NCI-H1694 treated with DMSO at 0.1 percent for 48 hours (cell line): ENCODE measurements at places on chromosomes 3 and 15.

- DNase-seq = no peak
These were observed 260.1 kb upstream of the CTNNB1 start for GRCh38 chr3:40939030-40939740.

- peak; percentile 42 for DNase-seq
These were observed 74.6 kb downstream of the ITGB5 start for GRCh38 chr3:124812291-124813265.

DNA sequence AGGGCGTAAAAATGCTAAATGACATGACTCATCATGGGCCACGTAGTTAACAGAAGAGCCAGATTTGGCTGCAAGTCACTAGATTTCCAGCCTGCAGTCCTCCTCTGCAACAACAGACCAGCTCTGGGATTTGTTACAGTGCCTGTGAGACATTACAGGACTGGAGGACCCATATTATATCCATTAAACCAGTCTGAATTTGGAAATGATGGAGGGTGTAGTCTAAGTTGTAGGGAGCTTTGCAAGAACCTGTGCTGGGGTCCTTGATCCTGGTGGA, 10.8 kb downstream of the ZNF774 start:
- no peak for DNase-seq

DNA sequence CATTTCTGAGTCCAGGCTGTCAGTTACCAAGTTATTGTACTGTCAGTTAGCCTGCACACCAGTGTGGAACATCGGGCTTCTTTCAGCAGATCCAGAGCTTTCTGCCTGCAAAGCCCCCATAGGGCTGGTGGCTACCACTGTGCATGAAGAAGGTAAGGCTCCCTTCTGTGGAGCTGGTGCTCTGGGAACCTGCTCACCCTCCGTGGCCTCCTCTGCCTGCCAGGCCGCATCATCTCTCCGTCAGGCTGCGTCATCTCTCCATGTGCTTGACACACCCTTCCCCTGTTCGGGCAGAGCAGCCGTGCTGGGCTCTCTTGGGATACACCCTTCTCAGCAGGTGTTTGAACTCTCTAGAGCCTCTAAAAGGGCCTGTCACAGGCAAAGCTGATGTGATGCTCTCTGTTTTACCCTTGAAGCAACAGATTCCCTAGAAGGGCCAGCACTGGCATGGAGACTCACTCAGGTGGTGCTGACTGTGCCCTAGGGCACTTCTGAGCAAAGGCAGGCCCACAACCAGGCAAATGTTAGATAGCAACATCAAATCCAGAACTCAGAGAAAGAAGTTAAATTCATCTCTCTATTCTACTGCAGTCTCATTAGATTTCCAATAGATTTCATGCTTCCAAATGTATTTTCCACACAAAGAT, 261.1 kb downstream of the EPHB1 start:
- no peak for DNase-seq

- no peak for DNase-seq
These were observed 51.7 kb upstream of the ACP3 start for GRCh38 chr3:132265488-132265887.

GRCh38 chr15:96115642-96116041, 214.9 kb upstream of the NR2F2 start:
- DNase-seq = no peak

DNA sequence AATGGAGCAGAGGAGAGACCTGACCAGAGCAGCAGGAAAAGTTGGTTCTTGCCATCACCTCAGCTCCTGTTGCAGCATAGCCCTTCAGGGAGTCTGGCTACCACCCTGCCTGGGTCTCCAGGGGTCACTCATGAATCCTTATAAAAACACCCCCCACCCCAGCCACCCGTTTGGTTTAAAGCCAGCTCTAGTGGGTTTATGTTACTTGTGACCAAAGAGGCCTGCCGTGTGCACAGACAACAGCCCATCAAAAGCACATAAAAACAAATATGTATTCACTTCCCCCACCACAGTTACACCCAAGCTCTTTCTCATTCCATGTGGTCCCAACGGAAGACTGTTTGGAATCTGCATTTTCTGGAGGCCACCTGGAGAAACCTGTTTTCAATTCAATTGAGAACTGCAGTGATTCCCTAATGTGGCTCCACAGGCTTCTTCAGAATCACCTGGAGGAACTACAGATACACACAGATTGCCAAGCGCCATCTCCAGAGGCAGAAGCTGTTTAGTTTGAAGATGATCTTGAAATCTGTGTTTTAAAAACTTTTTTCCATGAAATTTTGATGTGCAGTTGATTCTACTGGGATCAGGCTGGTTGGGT, 13.8 kb downstream of the FOXL2 start:
- DNase-seq = no peak

- no peak for DNase-seq
These were observed 217.2 kb downstream of the NFKBIZ start for GRCh38 chr3:102066470-102066869.

DNA sequence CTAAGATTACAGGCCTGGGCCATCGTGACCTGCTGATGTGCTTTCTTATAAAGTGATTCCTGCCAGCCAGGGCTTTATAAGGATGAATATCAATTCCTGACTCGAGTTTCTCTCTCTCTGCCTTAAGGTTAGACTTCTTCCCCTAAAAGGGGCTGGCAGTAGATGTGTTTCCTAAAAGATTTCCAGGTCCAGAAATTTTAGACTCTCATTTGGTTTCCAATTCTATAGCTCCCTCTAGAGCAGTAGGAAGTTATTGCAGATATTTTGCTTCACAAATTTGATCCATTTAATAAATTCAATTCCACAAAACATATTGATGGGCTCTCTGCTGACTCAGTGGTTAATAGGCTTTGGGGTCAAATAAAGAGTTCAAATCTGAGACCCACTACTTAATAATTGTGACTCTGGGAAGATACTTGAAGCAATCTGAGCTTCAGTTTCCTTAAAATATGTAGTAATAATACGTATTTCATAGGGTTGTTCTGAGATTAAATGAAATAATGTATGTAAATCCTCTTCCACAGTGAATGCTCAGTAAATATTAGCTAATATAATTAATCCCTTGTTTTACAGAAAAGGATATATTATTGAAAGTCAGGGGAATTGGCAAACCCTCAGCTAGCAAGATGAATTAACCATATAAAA, 2.1 kb downstream of the TRIM69 start:
- DNase-seq = peak; percentile 32

DNA sequence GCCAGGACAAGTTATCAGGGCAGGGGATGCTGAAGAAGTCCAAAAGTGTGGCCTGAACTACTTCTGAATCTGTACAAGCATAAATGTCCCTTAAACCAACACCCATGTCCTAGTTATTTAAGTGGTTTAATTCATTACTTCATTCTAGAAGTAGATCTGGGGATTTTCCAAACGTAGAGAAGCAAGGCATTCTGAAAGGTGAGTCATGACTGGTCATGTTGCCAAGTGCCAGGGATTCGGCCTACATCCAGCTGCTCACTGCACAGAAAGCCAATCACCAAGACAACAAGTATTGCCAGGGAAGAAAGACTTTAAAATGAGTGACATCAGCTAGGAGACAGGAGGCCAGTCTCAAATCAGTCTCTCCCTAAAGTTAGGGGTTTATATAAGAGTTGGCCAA, 396.6 kb downstream of the GABRB3 start:
- DNase-seq = no peak

DNA sequence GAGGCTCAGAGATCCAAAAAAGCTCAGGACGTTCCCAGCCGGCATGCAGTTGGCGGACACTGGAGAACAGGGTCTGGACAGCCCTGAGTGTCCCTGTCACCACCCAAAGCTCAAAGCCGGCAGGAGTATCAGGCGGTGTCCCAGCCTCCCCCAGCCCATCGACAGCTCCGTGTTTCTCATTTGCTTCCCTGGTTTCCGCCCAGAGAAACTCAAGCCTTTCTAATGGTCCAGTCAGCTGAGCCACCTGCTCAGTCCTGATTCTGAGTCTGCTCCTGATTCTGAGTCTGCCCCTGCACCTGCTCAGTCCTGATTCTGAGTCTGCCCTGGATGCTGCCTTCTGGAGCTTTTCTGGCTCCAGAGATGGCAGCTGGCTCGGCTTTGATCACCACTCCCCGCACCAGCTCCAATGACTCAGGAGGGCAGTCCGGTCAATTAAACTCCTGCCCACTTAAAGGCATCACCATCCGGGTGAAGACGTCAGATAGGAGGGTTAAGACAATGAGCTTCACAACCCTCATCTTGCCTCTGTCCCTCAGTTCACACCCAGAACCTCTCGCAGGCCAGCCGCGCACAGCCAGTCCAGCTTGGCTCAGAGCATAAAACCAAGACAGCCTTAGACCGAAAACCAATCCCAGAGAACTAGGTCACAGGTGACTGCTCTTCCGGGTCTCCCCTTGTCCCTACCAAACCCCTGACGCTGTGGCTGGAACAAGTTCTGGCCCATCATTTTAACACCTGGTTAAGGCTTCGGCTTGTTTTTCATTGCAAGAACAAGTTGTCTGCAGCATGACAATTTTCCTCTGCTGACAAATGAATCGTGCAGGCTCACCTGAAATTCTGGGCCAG, 6.8 kb downstream of the PCSK6 start:
- DNase-seq = no peak

- DNase-seq = no peak
These were observed 4.6 kb downstream of the SNUPN start for GRCh38 chr15:75620841-75621391.

DNA sequence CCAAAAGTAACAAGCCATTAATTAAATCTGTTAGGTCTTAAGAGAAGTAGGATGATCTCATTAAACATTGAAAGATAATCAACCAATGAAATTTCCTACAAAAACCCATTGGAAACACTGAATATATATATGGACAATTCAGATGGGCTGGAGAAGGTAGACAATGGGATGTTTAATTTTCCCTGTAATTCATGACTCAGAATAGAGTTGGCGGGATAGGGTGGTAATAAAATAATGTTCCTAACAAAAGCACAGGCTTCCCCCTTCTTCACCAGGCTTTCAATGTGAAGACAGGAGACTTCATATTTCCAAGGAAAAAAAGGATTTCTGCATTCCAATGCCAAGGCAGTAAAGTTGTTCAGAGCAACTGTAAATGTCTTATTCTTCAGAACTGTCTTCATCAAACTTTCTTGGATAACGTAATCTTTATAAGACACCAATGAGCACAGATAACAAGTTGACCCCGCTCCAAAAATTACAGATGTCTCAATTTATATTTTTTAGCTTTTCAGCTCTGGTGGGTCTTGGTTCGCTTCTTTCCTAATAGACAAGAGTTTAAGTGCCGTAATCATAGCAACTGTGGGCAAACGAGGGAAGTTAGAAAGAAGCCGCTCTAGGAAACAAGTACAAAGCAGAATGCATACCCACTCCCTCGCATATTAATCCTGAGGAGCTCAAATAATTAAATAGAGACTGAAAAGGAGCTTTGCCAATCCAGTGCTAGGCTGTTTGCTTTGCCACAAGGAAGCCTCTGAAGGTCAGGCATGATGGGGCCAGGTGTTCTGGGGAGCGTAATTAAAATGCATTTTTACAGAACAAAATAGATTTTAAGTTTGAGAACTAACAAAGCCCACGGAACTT, 377.0 kb downstream of the FOXP1 start:
- no peak for DNase-seq

GRCh38 chr3:11056531-11057050, 64.0 kb downstream of the SLC6A1 start:
- DNase-seq = no peak

GRCh38 chr3:136134091-136134490, 62.0 kb downstream of the MSL2 start:
- DNase-seq = no peak

GRCh38 chr3:16337856-16338540, 73.0 kb downstream of the OXNAD1 start:
- DNase-seq = no peak

- DNase-seq = no peak
These were observed 106.5 kb downstream of the TPRA1 start for GRCh38 chr3:127483902-127484591.

- DNase-seq = no peak
These were observed 133.3 kb downstream of the CHDH start for GRCh38 chr3:53712817-53713388.

GRCh38 chr3:40846451-40846850, 321.7 kb downstream of the ZNF621 start:
- no peak for DNase-seq

GRCh38 chr15:81085898-81086297, 48.2 kb upstream of the CFAP161 start:
- DNase-seq = no peak

- DNase-seq = no peak
These were observed 490.4 kb upstream of the PROK2 start for GRCh38 chr3:72275331-72275751.

GRCh38 chr15:77966540-77967234, 110.8 kb downstream of the TBC1D2B start:
- DNase-seq = peak; percentile 36

- DNase-seq = no peak
These were observed 10.9 kb downstream of the SMAD3 start for GRCh38 chr15:67076147-67076843.

- DNase-seq = no peak
These were observed 41.9 kb downstream of the LIPC start for GRCh38 chr15:58473724-58474123.

DNA sequence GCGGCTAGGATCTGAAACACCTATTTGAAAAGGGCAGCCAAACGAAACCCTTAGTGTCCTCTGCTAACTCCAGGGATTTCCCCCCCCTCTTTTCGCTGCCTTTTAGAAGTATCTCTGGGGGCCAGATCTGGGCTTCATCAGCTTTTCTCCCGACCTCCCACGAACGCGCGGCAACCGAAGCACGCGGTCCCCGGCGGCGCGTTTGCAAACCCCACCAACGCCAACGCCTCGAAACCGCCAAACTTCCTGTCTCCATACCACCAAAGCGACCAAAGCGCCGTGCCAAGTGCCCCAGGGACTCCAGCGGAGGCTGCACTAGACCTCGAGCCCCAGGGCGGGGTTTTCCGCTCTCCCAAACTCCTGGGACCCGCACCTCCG, 155.8 kb upstream of the FRMD4B start:
- no peak for DNase-seq

- no peak for DNase-seq
These were observed 48.9 kb downstream of the HES1 start for GRCh38 chr3:194184801-194185200.

- no peak for DNase-seq
These were observed 509 bp upstream of the LRRC3B start for GRCh38 chr3:26621906-26622620.

DNA sequence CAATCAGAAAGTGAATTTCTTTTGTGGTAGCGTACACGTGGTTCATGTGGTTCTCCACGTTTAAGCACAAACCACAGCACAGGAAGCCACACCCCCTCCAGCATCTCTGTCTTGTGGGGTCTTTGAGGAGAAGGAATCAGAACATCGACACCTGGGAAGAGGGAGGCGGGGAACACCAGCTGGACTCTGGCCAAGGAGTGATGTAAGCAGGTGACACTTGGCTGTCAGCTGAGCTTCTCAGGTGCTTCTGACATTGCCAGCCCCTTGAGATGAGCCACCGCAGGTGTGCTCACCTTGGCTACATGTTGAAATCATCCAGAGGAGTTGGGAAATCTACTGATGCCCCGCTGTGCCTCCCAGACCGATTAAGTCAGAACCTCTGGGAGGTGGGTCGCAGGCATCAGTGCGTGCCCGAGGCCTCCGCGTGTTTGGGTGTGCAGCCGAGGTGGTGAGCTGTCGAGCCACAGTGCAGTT, 85.0 kb downstream of the FAM81A start:
- DNase-seq = no peak

- no peak for DNase-seq
These were observed 260.9 kb upstream of the SLITRK3 start for GRCh38 chr3:165457096-165457495.

GRCh38 chr3:193714523-193715137, 121.6 kb downstream of the OPA1 start:
- no peak for DNase-seq
